Mammary microvascular endothelial cell (primary cell): ENCODE measurements at places on chromosomes 13 and 19. TPM values are rescaled to one million over a fixed set of nuclear protein-coding genes. Genes with fewer than 3 reads are reported as not detected.

The LGALS14 gene
- total RNA-seq = not detected in 2 replicates

The HRC gene
- total RNA-seq = not detected in 2 replicates

The PCDH17 gene
- 2.4 and 2.9 TPM in 2 replicates for total RNA-seq

The FAM124A gene
- 15.5 and 18.4 TPM in 2 replicates for total RNA-seq
